ENCODE measurements at places on chromosomes 3 and 15. TPM values are rescaled to one million over a fixed set of nuclear protein-coding genes. Genes with fewer than 3 reads are reported as not detected.

DNA sequence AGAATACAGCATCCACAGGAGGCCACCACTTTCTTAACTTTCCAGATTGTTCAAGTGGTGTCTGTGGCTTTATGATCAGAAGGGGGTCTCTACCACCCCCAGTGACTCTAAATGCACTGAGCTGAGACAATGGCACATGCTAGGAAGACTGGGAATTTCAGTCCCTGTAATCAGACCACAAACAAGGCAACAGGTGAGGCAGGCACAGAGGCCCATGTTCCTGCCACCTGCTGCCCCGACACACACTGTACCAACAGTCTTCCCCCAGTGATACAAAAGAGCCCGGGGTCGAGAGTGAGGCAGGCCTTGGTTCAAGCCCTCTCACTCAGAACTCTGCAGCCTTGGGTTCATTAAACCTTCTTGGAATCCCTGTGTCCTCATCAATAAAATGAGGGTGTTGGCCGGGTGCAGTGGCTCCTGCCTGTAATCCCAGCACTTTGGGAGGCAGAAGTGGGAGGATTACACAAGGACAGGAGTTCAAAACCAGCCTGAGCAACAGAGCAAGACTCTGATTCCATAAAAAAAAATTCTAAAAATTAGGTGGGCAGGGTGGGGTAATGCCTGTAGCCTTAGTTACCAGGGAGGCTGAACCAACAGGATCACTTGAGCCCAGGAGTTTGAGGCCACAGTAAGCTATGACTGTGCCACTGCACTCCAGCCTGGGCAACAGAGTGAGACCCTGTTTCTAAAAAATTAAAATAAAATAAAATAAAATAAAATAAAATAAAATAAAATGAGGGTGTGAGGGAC lies 55.8 kb downstream of the ADCY5 start:
- no peak for DNase-seq

GOLGA8T gene
- total RNA-seq, result not detected

GRCh38 chr15:76565366-76565765 lies 228.8 kb downstream of the ISL2 start:
- DNase-seq, result no peak

DNA sequence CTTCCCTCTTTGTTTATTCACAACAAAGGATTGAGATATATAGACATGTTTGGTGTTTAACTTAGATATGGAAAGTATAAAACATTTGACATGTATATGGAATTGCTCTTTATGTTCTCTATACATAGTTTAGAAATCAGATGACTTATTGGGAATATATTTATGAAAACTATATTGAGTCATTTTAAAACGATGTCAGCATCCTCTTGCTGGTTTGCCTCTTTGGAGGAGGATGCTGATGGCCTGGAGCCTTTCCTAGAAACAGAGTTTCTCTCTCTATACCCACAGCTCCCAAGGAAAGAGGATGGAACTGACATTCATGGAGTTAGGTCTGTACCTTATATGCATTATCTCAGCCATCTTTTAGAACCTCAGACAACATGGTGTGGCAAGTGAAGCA lies 40.3 kb downstream of the ZBTB38 start:
- DNase-seq, result no peak

GRCh38 chr15:95085056-95085455 lies 853.7 kb downstream of the MCTP2 start:
- DNase-seq, result no peak

LINGO1 gene
- total RNA-seq, result 1.5 TPM

GRCh38 chr3:43196721-43197120 lies 89.6 kb upstream of the SNRK start:
- DNase-seq, result no peak

- no peak for DNase-seq
Measured at GRCh38 chr3:37734886-37735285, 126.8 kb upstream of the CTDSPL start.

SAMMSON gene
- total RNA-seq, result 3.1 TPM

DNA sequence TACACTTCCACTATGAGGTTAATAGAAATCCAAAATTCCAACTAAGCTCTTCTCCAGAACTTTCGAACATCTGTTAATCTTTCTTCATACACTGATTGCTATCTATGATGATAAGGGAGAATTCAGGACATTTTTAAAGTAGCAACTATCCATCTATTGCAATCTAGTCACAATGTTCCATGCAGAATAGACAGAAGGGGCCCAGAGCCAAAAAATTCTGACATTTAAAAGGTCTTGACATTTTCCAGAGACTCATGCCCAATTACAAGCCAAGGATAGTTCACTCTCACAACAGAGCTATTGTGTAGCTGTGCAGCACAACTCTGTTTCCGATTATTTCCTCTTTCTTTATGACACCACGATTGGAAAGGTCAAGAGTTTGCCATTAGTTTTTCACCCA lies 999.7 kb upstream of the ALCAM start:
- no peak for DNase-seq

TMEM207 gene
- not detected for total RNA-seq

CACNA2D2 gene
- total RNA-seq, result 0.84 TPM

- DNase-seq, result no peak
Measured at GRCh38 chr15:60353245-60353920, 44.4 kb downstream of the ANXA2 start.

- DNase-seq, result no peak
Measured at GRCh38 chr15:96362755-96363651, 32.5 kb downstream of the NR2F2 start.

OSBPL10 gene
- total RNA-seq, result 45.0 TPM

DNA sequence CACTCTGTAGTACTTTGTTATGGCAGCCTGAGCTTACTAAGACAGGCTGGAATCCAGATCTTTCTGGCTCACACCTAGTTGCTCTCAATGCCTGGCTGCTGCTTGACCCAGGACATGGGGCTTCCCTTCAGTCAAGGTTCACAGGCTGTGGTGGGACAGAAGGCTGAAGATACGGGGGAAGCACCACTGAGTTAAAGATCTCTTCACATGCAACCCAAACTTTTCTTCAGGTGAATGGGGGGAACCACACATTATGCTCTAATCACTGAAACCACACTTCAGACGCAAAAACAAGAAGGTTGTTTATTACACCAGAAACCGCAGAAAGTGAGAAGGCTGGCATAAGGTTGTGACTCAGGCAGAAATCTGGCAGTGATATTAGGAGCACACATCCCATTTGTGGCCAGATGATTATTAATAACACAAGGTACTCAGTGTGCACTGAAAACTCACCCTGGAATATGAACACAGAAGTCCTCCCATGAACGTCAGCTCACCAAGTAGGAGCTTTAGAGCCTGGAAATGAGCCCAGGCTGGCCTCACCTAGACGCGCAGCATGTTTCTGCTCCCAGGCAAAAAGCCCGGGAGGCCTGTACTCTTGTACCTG lies 230.5 kb upstream of the CHRNA7 start:
- DNase-seq, result no peak

GRCh38 chr15:57343498-57343897 lies 32.8 kb upstream of the CGNL1 start:
- no peak for DNase-seq

DNA sequence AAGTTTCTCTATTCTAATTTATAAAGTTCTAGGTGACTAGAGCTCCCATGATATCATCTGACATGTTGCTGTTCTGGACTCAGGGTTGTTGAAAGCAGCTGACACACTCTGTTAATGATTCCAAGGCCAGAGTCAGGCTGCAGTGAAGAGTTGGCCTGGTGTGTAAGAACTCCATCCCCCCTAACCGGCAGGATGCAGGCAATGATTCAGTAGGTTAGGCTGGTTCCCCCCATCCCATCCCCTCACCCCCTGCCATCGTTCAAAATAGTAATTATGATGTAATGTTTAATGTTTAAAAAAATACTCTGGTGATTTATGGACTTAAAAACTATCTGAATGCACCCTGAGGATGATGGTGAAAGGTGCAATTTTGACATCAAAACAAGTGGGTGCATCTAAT lies 4.6 kb upstream of the TRIM71 start:
- no peak for DNase-seq

GRCh38 chr3:119548341-119548740 lies 11.1 kb downstream of the CD80 start:
- no peak for DNase-seq

GRM7 gene
- 0.22 TPM for total RNA-seq

LMLN gene
- total RNA-seq, result 6.8 TPM

DNA sequence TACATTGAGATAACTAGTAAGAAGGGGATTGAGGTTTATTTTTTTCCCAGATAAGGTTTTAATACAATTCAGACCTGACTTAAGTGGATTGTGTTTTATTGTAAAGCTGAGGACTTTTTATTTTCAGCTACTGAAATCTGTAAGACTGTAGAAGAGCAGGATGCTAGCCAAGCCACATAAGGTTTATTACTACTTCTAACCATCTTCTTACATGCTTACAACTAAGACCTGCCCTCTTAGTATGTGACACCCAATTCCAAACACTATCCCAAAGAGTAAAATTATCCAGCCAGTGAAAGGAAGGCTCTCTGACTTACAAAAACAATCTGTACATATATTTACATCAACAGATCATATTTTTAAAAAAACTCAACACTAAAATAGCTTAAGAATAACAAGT lies 564.5 kb upstream of the NAALADL2 start:
- no peak for DNase-seq

DNA sequence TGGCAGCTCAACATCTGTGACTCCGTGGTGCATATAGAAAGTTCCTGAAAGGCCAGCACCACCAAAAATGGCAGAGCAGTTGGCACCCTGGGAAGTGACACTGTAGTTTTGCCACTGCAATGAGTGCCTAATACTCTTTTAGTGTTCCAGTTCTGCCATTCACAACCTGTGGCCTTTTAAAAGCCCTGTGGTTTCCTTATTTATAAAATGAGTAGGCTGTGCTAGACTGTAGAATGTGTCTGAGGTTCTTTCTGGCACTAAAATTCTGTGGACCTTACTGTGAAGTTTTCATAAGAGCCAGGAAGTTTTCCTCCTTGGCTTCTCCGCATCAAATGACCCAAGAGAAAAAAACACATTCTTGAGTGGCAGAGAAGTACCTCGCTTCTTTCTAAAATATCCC lies 74.1 kb downstream of the MME start:
- DNase-seq, result no peak

DNA sequence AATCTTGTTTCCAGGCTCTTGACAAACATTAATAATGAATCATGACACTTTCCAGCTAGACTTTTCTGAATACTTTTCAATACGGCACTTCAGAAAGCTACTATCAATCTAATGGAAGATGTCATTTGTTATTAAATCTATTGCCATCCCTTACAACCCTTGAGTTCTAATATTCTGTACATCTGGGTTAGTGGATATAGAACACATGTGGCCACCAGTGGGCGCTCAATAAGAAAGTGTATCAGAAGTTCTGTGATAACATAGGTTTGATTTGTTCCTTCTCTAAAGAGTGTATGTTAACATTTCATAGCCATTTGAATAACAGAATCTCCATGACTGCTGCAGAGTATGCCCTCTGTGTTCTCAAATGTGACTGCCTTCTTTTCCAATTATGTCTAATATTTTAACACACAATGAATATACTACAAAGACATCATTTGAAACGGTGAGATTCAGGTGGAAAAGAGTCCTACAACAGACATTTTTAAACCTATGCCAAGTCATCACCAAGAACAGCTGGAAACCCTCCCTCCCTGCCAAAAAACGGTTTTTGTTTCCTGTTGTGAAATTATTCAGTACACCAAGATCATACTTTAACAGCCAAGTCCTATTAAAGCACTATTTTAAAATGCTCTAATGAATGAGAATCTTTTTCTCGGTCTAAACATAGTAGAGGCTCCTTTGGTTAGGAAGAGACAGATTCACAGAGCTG lies 22.2 kb downstream of the ALDH1A2 start:
- peak; percentile 63 for DNase-seq

- no peak for DNase-seq
Measured at GRCh38 chr3:9351709-9352126, 11.1 kb upstream of the THUMPD3 start.

DNA sequence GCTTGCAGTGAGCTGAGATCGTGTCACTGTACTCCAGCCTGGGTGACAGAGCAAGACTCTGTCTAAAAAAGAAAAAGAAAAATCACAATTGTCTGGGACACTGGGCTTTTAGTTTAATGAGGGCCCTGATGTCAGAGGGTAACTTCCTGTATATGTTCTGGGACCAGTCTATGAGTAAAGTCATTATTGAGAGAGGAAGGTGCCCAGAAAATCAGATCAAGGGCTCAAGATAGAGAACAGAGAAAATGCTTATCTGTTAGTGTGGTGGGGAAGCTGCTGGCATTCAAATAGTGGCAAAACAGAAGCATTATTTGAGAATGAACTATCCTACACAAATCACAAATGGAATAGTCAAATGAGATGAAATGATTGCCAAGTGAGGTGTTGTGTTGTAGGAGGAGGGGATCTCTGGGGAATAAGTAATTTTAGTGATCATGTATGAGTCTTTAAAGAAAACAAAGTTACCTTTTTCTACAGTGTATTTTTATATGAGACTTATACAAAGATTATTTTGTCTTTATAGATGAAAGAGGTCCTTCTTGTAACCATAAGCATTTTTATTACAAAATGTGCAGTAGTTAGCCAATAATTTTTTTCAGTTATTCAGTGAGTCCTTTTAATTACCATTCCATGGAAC lies 13.4 kb downstream of the ARIH2 start:
- DNase-seq, result no peak

DNA sequence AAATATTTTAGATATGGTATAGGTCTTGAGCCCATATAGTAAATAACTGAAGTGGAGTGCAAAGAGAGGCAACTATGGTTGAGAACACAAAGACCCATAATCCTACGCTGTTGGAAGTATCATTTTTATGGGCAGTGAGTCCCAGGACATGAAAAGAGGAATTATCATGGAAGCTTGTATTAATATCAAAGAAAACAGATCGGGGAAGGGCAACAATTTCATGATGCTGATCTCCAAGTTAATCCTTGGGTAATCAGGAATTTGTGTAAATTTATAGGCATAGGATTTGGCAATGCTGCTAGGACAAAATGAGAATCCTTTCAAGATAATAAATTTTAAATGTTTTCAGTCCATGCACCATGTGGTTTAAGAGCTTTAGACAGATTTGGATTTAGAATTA lies 40.2 kb upstream of the PYDC2 start:
- DNase-seq, result no peak

UROC1 gene
- total RNA-seq, result not detected

- no peak for DNase-seq
Measured at GRCh38 chr15:50884540-50884939, 23.9 kb upstream of the AP4E1 start.

CHRFAM7A gene
- total RNA-seq, result 0.39 TPM

- no peak for DNase-seq
Measured at GRCh38 chr3:35565048-35565447, 74.3 kb upstream of the ARPP21 start.

DNA sequence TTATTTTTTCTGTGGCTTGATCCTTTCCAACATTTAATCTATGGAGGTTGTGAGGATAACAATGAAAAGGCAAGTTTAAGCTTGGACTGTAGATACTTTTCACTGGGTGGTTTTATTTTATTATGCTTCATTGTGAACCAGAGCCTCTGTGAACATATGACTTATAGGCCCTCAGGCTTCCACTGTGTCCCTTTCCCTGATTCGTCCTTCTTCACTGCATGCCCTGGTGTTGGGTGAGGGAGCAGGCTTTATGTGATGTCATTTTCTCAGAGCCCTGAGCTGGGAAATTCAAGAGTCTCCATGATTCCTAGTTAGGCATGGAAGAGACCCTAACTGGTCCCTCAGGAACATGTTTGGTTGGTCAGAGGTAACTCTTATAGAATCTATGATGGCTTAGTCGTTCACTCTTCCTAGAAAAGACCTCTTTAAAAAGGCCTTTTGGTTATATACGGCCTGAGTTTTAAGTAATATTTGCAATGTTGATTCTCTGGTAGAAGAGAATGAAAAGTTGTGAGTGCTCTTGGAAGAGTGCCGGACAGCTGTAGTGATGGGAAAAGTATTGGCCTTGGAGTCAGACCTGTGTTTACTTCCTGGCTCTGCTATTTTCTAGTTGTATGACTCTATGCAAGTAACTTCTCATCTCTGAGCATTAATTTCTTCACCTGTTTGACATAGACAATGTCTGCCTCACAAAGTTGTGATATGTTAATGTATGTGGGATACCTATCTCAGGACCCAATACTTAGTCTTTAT lies 168.4 kb downstream of the LPP start:
- no peak for DNase-seq

Measured in tibial nerve (tissue), 4 donors.